NCI-H2029 (cell line): ENCODE measurements at places on chromosomes 3 and 15.

DNA sequence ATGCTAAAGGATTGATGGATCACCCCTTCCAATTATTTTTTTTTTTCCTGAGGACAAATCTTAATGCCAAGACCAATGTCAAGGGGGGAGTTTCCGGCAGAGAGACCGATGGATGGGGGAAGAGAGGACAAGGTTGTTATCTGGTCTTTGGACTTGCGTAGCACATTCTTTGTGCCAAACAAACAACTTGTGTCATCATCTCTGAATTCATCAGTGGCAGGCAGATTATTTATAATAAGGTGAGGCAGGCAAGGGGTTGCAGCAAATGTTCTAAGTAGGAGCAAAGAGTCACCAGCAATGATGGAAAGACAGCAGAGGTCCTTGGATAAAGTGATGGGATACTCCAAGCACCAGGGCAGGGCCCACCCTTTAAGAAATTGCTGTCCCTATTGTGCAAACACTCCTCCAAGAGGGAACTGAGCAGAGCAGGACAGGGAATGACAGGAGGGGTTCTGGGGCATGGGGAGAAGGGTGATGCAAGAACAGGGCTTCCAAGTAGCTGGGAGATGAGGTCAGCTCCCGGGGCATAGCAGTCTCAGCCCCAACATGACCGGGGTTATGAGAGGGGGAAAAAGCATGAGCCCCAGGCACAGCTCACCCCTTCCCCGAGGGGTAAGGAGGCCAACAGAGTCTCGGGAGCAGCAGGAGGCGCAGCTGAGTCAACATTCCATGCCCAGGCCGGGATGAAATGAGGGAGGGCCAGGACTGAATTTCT, 57.4 kb downstream of the ANXA2 start:
- no peak for DNase-seq

DNA sequence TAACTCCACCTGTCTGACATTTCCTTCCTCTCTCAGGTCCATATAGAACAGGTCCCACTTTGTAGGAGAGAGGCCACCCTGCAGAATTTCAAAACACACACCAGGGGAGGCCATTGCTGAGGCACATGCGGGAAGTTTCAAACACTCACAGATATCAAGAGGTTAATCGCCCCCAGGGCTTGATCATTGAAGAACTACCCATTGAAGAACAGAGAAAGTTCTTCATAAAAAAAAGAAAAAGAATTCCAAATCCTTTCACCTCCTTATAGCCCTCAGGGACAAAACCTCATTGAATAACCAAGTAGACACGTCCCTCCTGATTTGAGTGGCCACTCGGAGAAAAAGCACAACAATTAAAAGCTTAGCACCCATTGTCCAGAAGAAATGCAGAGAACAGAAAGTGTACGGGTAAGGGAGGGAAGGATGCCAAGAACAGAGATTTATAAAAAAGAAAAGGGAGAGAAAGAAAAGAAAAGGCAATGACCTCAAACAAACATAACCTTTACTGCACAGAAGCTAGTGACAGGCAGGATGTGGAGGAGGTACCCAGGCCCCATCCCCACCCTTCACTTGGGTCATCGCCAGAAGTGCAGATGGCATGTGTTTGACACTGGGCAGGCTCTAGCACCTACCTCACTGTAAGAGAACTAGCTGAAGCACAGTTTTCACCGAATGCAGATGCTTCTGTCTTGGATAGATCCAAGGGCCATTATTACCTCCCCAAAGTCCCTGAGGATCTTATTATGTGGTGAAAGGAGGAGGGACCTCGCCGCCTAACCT, 112.3 kb upstream of the HES1 start:
- peak; percentile 58 for DNase-seq

DNA sequence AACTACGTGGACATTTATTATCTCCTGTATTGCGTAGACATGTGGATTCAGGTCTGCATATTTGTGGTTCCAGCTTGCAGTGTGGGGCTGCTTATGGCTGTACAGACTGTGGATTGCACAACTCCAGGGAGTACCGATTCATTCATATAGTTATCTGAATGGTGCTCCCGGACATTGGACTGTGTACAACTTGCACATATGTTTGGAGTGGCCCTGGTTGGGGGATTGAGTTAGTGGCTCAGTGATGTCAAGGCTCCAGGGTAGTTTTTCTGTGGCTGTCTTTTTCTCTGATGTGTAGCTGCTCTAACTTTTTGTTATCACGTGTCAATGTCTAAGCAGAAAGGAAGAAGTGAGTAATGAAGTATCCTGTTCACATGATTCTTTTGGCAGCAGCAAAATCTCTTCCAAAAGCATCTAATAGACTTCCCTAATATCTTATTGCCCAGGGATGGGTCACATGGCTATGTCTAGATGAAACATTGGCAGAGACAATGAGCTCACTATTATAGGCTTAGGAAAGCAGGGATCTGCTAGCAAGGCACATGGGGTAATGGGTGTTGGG, 15.8 kb downstream of the ST3GAL6 start:
- no peak for DNase-seq

DNA sequence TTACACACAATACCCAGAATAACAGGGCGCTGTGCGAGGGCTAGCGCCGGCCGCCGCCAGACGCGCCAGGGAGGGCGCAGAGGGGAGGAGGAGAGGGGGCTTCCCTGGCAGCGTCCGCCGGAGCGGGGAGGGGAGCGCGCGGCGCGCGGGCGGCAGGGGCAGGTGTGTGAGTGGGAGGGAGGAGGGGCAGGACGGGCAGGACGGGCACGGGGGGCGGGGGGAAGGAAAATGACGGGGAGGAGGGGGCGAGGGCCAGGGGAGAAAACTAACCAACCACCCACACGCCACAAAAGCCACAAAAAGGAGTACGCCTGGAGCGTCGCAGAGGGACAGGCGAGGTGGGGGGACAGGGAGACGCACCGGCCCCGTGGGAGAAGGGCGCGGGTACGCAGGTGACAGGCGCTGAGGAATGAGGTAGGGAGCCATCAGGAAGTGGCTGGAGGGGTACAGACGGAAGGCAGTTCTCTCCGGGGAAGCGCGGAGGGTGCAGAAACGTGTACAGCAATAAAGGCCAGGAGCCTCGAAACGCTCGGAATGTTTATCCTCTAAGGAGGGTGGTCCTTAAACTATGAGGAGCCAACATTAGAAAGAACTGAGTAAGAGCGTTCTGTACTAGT, 610 bp upstream of the SATB1 start:
- peak; percentile 95 for DNase-seq

DNA sequence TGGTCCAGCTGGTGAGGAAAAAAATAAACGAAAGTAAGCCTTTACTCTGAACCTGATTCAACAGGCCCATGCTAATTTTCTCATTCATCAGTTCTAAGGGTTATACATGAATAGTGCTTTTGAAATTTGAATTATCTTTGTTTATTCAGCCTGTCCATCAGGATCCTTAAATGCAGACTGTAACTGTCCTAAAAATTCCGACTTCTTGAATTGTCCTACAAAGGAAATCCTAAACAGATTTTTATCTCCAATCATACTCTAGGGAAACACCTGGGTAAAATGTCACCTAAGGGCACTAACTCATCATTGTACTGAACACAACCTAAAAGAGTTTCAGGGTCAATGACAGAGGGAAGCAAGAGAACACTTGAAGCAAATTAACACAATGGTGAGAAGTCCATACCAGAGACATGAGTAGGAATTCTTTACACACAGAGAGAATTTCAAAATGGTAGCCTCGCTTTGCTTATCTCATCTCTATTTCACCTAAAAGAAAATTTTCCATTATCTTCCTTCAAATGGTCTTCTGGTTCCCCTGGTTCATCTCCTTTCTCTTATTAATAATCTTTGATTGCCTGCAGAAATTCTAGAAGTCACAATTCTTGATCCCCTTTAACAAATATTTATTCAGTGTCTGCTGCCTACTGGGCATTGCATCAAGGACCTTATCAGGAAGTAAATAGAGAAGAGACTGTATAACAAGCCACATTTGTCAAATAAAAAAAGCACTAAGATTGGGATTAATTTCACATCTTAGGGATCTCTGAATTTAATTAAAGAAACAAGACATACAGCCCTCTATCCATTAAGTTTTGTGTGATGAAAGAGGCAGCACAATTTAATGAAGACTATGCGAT, 182.7 kb downstream of the MEIS2 start:
- DNase-seq: no peak
